ENCODE measurements at places on chromosomes 3 and 15. TPM values are rescaled to one million over a fixed set of nuclear protein-coding genes. Genes with fewer than 3 reads are reported as not detected.

GRCh38 chr15:74209560-74209958 lies 7.0 kb upstream of the STRA6 start:
- DNase-seq = no peak

DNA sequence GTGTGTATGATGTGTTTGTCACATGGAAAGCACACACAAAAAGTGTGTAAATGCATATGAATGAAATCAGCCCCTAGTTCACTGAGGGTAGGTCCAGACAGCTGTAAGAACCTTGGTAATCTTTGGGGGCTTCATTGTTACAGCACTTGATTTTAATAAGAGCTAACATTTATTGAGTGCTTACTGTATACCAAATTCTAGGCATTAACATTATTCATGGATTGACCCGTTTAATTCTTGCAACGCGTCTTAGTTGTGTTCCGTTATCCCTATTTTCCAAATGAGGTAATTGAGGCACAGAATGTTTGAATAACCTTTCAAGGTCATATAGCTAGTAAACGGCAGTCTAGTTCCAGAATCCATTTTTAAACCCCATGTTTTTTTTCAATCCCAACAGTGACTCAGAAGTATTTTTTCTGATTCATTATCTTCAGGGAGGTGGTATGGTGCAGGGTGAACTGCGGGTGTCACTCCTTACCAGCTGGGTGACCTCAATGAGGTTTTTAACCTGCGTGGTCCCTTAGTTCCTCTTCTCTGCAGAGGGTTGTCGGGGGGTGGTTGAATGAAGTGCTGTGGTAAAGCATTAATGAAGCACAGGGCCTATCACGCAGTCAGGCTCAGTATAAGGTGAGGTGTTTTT lies 14.2 kb downstream of the RAB8B start:
- DNase-seq = peak; percentile 18

GRCh38 chr3:82001276-82001923 lies 240.0 kb upstream of the GBE1 start:
- DNase-seq = no peak

GRCh38 chr3:129286081-129286480 lies 7.4 kb downstream of the HMCES start:
- DNase-seq = no peak

DNA sequence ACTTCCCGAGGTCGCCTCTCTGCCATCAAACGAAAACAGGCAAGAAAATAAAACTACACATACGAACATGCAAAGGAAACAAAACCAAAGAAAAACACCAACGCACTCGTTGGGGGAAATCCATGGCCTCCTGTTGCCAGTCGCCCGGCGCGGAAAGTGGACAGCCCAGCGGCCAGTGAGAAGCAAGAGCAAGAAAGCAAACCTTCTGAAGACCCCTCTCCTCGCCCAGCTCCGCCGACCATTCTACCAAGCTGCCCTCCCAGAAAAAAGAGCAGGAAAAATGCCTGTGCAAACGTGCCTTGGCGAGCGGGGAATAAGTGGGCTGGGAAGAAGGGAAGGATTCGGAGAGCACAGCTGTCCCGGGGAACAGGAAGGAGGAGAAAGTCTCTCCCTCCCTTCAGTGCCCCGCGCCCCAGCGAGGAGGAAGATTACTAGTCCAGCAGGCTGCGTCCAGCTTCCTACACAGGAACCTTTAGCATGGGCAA lies 802 bp upstream of the NECTIN3 start:
- DNase-seq = no peak

DNA sequence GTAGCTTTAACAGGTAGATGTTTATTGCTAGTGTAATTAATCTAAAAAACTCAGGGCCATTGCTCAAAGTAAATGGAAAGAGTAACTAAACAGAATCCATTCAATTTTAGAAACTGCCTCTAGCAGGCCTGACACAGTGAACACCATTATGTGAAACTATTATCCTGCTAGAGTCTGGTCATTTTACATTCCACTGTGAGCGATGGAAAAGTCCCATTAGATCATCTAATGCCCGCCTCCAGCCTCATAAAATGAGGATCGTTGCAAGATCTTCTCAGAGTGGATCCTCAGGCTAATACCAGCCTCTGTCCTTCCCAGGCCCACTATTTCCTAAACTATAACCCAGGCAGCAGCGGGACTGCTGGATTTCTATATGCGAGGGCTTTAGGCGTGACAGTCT lies 107.7 kb downstream of the WDR76 start:
- DNase-seq = no peak

DNA sequence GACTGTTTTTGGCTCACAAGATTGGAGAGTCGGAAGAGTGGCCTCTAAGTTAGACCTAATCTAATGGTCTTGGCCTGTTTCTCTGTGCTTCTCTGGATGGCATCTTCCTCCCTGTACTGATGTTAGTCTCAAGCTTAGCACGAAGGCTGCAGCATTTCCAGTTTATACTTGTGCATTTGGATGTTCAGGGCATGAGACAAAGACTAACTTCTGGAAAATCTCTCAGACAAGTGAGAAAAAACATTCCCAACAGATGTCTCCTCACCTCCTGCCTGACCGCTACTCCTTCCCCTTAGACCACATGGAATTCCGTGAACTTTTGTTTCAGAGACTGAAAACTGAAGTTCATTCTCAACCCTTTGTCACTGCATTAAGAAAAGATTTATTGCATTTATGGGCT lies 410.8 kb upstream of the MCTP2 start:
- DNase-seq = no peak

DNA sequence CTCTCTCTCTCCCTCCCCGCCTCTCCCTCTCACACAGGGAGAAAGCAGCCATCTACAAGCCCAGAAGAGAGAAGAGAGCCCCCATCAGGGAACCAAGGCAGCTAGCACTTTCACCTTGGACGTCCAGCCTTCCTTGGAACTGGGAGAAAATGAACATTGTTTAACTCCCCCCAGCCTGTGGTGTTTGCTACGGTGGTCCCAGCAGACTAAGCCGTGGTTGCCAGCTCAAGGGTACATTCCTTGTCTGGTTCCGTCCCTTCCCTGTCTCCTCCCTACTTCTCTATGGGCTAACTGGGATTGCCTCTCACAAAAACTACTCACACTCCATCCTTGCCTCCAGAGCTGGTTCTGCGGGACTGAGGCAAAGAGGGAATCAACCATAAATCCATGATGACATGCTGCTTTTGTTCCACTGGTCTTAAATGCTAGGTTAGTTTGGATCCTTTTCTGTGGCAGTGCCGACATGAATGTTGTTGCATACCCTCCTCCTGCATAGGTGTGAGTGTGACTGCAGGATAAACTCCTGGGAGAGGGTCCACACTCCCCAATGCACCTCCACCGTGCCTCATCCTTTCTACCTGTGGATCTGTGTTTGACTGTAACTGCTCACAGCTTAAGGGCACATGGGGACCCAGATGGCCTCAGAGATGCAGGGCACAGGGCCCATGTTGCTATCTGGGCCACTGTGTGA lies 12.0 kb downstream of the C3orf22 start:
- DNase-seq = no peak

- no peak for DNase-seq
Observed at GRCh38 chr3:193086681-193087080, 154.3 kb upstream of the PLAAT1 start.

DNA sequence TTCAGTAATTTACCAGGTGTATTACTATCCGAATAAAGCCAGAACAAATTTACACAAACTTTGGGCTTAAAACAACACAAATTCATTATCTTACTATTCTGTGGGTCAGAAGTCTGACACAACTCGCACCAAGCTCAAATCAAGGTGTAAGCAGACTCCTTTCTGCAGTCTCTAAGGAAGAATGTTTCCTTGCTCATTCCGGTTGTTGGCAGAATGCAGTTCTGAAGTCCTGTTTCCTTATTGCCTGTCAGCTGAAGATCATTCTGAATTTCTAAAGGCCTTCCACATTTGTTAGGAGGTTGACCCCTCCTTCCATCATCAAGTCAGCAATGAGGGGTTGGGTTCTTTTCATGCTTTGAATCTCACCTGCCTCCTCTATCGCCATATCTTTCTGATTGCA lies 183.2 kb downstream of the FHIT start:
- no peak for DNase-seq

DNA sequence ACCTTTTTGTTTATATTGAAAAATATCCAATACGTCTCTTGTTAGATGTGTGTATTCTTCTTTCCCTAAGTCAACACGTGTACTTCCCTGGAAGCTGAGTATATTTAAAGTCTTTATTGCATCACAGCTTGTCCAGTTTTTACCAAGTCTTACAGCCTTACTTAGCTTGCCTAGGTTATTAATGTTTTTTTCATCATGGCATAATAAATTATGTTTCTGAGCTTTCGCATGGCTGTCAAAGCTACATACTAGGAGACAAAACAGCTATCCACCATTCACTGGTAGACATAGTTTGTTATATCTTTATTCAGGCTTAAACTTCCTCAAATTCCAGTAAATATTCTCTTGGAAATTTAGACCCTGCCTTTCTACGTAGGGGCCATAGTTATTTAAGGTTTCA lies 224.2 kb downstream of the BCHE start:
- DNase-seq = no peak

DNA sequence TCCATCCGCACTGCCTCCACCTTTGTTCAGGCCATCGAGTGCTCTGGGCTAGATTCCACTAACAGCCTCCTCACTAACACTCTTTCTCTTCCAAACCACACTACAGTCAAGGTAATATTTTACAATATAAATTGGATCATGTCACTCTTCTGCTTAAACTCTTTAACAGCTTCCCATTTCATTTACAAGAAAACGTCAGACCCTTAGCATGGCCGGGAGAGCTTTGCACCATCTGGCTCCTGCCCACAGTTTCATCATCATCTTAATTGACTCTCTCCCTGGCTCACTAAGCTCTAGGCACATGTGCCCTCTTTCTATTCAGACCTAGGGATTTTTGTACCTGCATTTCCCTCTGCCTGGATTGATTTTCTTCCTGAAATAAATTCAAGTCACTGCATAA lies 354.7 kb downstream of the FGF12 start:
- no peak for DNase-seq

- no peak for DNase-seq
Observed at GRCh38 chr15:96365781-96366525, 35.5 kb downstream of the NR2F2 start.

- peak; percentile 68 for DNase-seq
Observed at GRCh38 chr15:81419332-81419943, 45.4 kb upstream of the TMC3 start.

GRCh38 chr3:147836330-147836729 lies 427.2 kb downstream of the ZIC1 start:
- no peak for DNase-seq

DNA sequence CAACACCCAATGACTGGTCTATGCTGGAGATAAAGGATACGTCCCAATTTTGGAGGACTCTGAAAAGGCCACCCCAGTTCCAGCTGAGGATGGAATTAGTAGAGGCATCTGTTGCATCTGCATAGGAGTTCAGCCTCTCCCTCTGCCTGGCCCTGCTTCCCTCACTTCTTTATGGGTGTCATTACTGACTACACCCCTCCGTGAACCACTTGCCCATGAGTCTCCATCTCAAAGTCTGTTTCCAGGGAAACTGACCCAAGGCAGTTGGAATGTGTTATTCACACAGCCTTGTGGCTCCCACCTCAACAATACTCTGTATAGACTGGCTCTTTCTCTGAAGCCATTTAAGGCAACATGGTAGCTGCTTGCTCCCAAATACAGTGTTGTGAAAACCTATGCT lies 21.4 kb upstream of the PCOLCE2 start:
- no peak for DNase-seq

DNA sequence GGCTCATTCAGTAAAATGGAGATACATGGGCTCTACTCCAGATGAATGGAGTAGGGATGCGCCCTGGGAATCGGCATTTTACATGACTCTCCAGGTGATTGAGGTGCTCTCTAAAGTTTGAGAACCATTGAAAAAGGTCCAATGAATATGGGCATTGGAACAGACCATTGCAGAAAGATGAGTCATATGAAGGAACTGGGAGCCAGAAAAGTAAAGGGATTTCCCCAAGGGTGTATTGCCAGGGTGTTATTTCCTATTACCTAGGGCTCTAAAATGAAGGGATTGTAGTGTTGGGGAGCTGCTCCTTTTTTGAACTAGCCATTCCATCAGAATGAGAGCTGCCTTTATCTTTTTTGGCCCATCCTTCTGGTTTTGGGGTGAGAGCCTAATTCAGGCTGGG lies 21.7 kb downstream of the CLDN11 start:
- DNase-seq = peak; percentile 46

SEMA6D gene
- total RNA-seq = 0.52 TPM

CA12 gene
- total RNA-seq = 19.8 TPM

LINGO1 gene
- not detected for total RNA-seq

C3orf49 gene
- total RNA-seq = not detected

ASB14 gene
- not detected for total RNA-seq

LMAN1L gene
- total RNA-seq = not detected

RGMA gene
- total RNA-seq = 2.5 TPM

All from PC-3 (cell line).